Stimulated activated CD4-positive, alpha-beta T cell treated with anti-CD3 and anti-CD28 coated beads, Interleukin-15, amount 100 ng/mL, for 1 hour (primary cell): ENCODE measurements at places on chromosomes 13 and 19.

DNA sequence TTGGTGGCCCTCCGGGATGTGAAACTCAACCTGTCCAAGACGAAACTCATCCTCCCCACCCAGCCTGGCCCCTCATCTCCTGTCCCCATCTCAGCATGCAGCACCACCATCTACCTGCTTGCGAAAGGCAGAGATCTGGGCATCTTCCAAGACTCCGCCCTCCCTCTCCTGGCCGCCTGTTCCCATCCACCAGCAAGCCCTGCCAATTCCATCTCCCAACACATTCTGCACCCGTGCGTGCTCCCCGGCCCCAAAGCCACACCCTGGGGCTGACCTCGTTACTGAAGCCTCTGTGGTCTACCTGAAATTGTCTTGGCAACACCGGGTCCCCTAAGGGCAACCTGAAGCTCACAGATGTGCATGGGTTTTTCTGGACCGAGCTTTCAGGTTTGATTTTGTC, 13.2 kb upstream of the CAMSAP3 start:
- DNase-seq: no peak

DNA sequence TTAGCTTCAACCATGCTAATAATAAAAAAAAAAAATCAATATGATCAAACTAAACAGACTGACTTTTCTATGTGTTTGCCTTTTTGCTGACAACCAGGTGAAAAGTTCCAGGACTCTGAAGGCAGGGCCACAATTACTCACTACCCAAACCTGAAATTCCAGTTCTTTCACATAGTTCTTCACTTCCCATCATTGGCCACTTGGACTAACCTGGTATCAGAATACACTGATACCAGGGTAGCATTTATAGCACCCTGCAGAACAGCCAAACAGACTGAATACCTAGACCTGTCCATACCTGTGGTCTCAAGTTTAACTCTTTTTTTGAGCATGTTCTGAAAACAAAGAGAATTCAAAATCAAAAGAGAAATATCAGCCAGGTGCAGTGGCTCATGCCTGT, 25.1 kb downstream of the ELF1 start:
- DNase-seq: no peak

DNA sequence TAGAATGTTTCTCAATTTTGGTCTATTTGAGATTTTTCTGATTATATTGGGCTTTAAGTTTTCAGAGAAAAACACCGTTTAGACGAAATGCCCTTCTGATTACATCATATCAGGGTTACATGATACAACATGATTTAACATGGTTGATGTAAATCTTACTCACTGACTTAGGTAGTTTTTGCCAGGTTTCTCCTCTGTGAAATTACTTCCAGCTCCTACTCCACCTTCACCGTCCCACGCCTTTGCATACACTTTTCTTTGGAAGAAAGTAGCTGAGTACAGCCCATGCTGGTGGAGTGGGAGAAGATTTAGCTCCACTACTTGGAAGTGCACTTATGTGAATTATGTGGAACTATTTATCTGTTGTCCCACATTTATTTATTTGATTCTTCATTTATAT, 433.2 kb upstream of the KLHL1 start:
- no peak for DNase-seq

GRCh38 chr13:32666990-32667571, 80.8 kb downstream of the PDS5B start:
- DNase-seq: no peak

GRCh38 chr19:48196933-48197665, 26.6 kb downstream of the ZSWIM9 start:
- DNase-seq: no peak

- no peak for DNase-seq
These were observed at the start of gene SHISA7 for GRCh38 chr19:55443045-55443823. SHISA7 (minus strand) TSS chr19:55443300; CDS start chr19:55442863, 437 bp downstream.

DNA sequence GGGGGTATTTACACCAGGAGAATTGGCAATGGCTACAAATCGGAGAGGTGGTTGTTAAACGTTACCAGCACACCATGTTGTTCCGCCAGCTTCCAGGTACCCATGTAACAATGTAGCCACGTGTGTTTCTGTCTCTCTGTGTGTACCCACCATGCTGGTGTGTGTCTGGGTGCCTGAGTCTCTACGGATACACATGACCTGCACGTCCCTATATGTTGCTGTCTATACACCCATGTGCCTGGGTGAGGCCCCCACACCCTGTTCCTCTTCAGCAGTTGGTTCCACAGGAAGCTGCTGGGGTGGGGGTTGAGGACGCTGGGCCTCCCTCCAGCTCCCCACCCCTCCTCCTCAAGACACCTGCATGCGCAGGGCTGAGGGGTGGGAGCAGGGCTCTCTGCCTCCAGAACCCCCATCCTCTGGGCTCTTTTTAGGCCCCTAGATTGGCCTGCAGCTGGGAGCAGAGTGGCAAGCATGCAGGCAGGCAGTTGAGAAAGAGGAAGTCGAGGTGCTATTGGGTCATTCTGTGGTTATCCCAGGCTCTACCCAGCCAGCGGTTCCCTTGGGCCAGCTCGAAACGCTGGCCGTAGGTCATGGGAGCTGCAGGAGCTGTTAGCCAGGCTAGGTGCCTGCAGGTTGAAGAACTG, at the start of gene ARHGEF18:
ARHGEF18 (plus strand) TSS at position 351 of the 644 bp plus-strand sequence. CDS start 13,954 bp downstream, outside the sequence.
- DNase-seq: no peak

DNA sequence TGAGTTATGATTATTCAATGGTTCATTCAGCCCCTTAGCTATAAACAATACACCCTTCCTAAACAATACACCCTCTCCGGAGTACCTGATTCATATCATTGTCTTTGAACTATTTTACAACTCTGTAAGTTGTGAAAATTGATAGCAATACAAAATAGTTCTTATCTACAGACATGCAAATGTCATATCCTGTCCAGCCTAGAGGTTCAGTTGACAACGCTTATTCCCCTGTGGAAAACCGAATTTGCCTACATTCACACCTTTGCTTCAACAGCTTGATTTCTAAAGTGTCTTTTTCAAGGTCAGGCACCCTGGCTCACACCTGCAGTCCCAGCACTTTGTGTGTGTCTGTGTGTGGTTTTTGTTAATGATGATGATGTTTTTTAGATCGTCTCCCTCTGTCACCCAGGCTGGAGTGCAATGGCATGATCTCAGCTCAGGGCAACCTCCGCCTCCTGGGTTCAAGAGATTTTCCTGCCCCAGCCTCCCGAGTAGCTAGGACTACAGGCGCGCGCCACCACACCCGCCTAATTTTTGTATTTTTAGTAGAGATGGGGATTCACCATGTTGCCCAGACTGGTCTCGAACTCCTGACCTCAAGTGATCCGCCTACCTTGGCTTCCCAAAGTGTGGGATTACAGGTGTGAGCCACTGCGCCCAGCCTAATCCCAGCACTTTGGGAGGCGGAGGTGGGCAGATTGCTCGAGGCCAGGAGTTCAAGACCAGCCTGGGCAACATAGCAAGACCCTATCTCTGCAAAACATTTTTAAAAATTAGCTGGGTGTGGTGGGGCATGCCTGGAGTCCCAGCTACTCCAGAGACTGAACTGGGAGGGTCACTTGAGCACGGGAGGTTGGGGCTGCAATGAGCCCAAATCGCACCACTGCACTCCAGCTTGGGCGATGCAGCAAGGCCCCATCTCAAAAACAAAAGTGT, 9.6 kb downstream of the C19orf53 start:
- DNase-seq: no peak

- DNase-seq: no peak
These were observed 159.9 kb downstream of the USP12 start for GRCh38 chr13:27011661-27012060.

GRCh38 chr13:44843403-44843802, 145.9 kb downstream of the NUFIP1 start:
- DNase-seq: no peak

DNA sequence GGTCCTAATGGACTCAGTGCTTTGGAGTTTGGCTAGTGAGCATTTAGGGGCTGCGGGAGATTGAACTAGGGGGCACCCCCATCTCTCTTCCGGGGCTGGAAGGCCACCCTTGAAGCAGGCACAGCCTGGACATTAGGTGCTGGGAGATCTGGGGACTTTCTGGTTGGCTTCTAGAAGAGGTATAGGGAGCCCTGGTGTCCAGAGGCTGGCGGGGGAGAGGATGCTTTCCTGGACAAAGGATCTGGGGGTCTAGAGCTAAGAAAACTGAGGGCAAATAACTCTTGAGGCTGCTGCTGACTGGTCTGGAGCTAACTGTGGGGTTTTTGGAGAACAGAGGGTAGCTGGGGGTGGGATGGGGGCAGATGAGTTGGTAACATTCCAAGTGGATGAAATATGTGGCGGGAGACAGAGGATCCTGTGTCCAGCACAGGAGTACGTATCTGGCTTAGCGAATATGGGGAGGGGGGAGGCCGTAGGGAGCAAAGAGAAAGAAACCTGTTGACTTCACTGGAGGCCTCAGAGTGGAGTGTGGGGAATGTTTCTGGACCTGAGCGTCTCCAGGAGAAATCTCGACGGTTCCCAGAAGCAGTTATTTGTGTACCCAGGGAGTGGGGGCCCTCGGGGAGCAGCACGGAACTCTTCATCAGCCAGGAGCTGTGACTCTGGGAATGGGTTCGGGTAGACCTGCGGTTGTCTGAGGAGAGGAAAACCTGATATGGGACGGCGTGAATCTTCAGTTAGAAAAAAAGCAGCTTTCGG, 1.4 kb downstream of the HNRNPUL1 start:
- no peak for DNase-seq

- DNase-seq: no peak
These were observed 788.0 kb upstream of the ATXN8OS start for GRCh38 chr13:69319656-69320055.

GRCh38 chr13:25455146-25455545, 83.4 kb downstream of the ATP8A2 start:
- DNase-seq: no peak

- no peak for DNase-seq
These were observed 213.3 kb downstream of the OLFM4 start for GRCh38 chr13:53241891-53242348.

DNA sequence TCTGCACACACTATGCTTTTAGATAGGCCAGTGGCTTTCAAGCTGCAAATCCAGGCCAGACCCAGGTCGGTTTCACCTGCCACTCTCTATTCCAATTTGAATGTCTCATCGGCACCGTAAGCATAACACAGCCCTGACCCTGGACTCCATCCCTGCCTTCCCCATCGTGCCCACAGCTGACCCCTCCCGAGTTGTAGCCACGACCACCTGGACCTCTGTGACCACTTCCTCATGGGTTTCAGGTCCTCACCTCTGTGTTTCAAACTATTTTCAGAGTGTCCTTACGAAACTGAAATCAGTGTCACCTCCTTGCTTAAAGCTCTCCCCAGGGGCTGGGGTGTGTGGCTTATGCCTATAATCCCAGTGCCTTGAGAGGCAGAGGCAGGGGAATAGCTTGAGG, 9.0 kb upstream of the HSH2D start:
- no peak for DNase-seq

DNA sequence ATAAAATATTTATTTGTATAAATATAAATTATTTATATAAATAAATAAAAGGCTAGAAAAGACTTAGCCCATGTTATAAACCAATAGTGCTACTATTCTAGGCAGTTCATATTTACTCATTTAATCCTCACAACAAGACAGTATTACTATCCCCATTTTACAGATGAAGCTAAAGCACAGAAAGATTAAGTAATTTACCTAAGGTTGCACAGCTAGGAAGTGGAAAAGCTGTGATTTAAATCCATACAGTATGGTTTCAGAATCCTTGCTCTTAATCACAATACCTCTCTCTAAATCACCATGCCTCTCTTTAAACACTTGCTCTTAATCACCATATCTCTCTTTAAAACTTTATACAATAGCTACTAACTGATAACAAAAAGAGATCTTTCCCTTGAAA, 13.8 kb downstream of the SPRYD7 start:
- DNase-seq: no peak

GRCh38 chr19:10299545-10300458, 9.8 kb downstream of the ZGLP1 start:
- no peak for DNase-seq

- DNase-seq: no peak
These were observed 6.5 kb upstream of the DOCK6 start for GRCh38 chr19:11268783-11269267.

DNA sequence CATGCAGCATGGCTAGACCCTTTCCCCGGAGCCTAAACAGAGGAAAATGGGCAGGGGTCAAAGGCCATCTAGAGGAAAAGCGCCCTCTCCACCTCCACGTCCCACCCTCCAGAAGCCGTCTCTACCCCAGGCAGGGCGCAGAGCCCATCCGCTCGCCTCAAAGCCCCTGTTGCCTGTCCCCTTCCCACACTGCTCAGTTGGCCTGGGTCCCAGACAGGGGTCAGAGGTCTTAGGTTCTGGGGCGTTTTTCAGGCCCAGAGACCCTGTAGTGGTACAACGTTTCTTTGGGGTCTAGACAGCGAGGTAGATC, 285 bp downstream of the TMEM143 start:
- no peak for DNase-seq

DNA sequence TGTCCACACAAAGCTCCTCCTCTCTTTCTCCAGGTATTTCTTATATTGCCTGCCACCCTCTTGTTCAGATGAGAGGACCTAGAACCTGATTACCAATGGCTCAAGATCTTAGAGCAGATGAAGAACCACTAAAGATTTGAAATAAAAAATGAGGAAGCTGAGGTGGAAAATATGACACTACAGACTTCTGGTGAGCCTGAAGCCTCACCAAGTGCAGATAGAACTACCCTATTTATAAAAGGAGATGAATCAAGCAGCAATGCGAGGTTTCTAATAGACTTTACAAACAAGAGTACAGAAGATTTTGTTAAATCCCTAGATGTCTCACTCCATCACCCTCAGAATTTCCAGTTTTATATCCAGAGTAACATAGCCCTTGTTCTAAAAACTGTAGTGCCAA, 345.8 kb downstream of the TBC1D4 start:
- no peak for DNase-seq

GRCh38 chr19:44723952-44724319, 24.6 kb upstream of the BCL3 start:
- DNase-seq: peak; percentile 66

GRCh38 chr13:75839406-75839805, 203.3 kb downstream of the LMO7 start:
- no peak for DNase-seq

- no peak for DNase-seq
These were observed 3.7 kb downstream of the NDUFA11 start for GRCh38 chr19:5899728-5900526.

- no peak for DNase-seq
These were observed 34.2 kb downstream of the TDRD3 start for GRCh38 chr13:60431108-60431700.

- DNase-seq: no peak
These were observed 476.2 kb downstream of the KLF12 start for GRCh38 chr13:73657821-73658540.
